ENCODE measurements at places on chromosomes 2 and 18.

DNA sequence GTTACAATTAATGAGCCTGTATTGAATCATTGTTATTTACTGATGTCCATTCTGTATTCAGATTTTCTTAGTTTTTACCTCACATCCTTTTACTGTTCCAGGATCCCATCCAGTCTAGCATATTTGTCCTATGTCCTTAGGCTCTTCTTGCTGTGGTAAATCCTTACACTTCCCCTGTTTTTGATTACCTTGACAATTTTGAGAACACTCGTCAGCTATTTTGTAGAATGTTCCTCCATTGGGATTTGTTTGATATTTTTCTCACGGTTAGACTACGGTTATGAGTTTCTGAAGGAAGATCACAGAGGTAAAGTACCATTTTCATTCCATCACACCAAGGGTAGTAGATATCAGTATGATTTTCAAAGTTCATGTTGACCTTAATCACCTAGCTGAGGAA lies 202.3 kb downstream of the AKAIN1 start:
- no peak for DNase-seq

DNA sequence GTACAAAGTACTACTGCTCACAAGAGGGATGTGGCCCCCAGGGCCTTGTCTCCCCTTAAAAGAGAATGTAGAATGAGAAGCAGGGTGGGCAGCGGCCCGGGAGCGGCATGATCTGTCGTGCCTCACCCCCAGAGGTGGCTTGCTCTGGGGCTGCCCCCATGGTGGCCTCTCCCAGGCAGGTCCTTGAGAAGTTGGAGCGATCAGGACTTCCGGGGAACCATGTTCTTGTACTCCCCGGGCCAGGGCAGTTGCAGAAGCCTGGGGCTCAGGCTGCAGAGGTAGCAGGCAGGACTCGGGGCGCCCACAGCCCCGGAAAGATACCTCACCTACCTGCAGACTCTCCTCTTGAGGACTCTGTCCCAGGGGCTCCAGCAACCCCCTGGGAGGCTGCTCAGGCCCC lies 62.6 kb downstream of the CYP26B1 start:
- DNase-seq, result no peak

DNA sequence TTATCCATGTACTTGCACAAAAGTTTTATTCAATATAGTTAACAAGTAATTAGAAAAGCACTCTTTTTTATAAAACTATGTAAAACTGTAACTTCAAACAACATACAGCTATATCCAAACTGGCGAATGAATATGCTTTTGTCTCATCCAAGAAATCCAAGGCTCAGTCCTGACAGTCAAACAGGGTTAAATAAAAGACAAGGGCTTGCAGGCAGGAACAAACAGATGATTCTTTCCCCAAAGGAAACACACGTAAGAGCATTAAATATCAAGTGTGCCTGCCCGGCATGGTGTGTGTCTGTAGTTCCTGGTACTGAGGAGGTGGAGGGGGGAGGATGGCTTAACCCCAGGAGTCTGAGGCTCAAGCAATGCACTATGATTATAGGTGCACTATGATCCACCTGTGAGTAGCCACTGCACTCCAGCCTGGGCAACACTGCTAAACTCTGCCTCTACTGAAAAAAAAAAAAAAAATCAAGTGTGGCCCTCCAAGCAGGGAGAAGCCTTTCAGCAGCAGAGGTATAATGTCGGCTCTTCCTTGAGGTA lies 171.3 kb downstream of the DLGAP1 start:
- no peak for DNase-seq

GRCh38 chr18:50315100-50315871 lies 27.8 kb upstream of the CXXC1 start:
- DNase-seq, result no peak

GRCh38 chr2:14843507-14844204 lies 211.1 kb downstream of the LRATD1 start:
- DNase-seq, result no peak

DNA sequence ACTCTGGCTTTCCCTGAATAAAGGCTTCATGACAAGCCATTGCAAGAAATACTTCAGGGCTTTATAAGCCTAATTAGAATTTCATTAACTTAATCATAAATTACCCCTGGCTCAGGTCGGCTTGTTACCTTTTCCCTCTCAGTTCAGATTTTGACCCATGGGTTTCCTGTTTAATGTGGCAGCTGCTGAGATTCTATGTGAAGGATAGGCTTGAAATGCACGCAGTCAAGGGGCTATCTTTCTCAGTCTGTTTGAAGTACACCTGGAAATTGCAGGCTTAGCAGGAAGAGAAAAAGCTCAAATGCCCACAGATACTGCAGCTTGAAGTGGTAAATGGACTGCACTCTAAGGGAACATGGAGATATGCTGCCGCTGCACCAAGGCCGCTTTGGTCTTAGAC lies 49.4 kb downstream of the CAVIN2 start:
- no peak for DNase-seq

GRCh38 chr2:165811592-165812370 lies 17.7 kb upstream of the GALNT3 start:
- DNase-seq, result no peak

DNA sequence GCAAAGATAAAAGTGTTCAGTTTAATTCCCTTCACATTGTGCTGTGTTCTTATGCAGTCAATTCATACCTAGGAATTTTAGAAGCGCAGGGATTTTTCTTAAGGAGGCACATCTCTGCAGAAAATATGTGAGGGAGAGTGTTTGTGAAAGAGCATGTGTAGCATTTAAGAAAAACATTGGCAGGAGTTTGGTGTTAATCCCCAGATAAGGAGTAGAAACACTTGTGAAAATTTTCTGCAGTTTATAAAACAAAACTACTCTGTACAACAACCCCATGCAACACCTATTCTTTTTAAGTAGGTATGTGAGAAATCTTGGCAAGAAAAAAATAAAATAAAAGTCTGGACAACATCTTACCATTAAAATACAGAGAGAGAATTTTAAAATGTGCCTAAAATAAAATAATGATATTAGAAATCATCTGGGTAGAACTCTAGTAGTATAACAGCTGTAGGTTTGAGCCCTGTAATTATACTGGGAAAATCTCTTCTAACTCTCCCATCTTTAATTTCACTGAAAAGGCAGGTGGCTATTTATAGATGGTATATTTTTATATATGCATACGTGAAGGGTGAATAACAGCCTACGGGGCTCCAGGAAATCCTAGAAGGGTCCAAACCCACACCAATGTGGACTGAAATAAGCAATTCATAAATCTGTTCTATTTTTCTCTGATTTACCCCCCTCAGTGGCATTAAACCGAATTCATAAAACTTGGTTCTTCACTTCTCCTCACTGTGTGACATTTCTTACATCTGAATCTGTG lies 6.6 kb downstream of the FZD7 start:
- no peak for DNase-seq

DNA sequence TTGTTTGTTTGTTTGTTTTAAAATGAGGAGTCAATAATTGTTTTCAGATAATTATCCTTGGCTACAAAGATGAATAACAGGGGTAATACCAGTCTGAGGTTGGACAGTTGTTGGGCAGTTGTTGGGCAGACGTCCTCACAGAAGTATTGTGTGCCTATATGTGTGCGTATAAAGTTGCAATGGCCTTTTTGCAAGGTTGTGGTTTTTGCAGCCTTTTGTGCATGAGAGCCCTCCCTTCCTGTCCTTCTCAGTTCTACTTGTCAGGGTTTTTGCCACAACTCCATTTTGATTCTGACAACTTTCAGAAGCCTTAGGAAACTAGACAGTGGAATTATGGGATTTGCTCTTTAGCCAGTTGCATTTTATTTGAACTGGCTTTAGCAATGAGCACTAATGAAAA lies 6.0 kb upstream of the STK39 start:
- no peak for DNase-seq

DNA sequence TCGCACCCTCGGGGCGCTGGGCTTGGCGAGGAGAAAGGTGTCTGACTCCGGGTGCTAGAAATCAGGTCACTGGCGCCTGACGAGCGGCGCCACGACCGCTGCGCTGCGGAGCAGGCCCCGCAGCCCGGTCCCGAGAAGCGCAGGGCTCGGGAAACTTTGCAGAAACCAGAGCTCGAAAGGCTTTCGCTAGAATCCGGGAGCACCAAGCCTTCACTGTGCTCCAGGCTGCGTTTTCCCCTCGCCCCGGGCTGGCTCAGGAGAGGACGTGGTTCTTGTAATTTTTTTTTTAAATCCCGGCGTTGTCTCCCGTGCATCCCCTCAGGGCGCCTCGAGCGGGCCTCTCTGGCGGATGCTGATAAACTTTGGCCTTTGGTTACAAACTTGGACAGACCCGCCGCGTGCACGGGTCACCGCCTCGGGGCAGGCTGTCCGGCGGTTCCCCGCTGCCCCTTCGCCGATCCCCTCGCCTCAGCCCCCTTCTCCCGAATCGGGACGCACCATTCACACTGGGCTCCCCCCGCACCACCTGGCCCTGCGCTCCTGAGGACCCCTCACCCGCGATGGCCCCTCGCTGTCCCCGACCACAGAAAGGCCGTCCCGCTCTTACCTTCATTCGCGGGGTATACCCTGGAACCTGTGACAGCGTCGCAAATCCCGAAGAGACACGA lies 419 bp downstream of the EPHA4 start:
- DNase-seq, result peak; percentile 45

GRCh38 chr18:11553098-11553940 lies 56.1 kb upstream of the SLC35G4 start:
- no peak for DNase-seq

GRCh38 chr2:168315331-168316072 lies 68.1 kb upstream of the STK39 start:
- no peak for DNase-seq

GRCh38 chr2:19120941-19121750 lies 237.3 kb downstream of the OSR1 start:
- no peak for DNase-seq

DNA sequence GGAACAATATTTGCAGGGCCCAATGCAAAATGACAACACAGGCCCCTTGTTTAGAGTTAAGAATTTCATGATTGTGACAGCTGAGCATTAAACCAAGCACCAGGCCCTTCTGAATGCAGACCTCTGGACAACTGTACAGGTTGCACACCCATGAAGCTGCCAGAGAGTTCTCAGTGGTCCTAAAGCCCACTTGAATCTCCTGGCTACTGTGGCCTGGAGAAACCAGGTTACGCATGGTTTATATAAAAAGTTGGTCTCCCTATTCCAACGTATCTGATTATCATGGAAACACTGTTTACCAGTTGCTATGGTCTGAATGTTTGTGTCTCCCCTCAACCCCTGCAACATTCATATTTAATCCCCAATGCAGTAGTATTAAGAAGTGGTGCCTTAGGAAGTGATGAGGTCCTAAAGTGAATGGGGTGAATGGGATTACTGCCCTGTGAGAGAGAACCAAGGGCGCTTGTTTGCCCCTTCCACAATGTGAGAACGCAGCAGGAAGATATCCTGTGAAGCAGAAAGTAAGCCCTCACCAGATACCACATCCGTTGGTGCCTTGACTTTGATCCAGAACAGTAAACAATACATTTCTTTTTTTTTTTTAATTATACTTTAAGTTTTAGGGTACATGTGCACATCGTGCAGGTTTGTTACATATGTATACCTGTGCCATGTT lies 48.0 kb upstream of the ANXA4 start:
- no peak for DNase-seq

GRCh38 chr2:9998916-9999654 lies 44.3 kb upstream of the KLF11 start:
- DNase-seq, result no peak

GRCh38 chr2:239353692-239354091 lies 47.1 kb downstream of the HDAC4 start:
- no peak for DNase-seq

DNA sequence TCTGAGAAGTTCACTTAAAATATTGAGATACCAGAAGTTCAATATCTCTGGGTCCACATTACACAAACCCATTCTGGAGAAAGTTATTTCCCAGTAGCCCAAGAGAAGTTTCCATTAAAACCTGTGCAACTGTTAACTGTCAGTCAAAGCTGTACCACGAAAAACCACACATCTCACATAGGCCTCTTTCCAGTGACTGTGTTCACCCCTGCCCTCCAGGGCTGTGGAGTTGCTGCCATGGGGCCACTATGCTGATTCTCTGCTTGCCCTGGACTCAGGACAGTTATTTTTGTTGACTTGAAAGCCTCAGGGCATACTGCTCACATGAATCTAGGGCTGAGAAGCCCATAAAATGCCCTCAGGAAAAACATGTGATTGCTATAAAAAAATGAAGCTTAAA lies 153.8 kb downstream of the PIEZO2 start:
- DNase-seq, result no peak

GRCh38 chr2:20580690-20581437 lies 70.0 kb downstream of the HS1BP3 start:
- DNase-seq, result no peak

- no peak for DNase-seq
Measured at GRCh38 chr18:75502286-75502685, 74.8 kb upstream of the SMIM21 start.

DNA sequence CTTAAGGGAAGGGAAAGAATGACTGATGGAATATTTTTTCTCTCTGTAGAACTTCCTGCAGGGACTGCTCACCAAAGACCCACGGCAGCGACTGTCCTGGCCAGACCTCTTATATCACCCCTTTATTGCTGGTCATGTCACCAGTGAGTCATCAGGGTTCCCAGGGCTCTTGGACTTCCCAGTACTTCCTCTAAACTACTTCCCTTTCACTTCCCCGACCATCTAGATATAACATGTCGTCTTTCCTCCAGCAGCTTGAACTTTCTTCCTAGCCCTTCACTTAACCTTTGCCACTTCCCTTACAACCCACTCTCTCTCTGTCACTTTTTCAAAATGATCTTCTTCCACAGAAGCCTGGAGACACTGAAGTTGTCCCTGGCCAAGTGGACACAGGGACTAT lies 7.2 kb downstream of the STK36 start:
- DNase-seq, result no peak

- no peak for DNase-seq
Measured at GRCh38 chr2:178997067-178997466, 52.9 kb downstream of the CCDC141 start.

DNA sequence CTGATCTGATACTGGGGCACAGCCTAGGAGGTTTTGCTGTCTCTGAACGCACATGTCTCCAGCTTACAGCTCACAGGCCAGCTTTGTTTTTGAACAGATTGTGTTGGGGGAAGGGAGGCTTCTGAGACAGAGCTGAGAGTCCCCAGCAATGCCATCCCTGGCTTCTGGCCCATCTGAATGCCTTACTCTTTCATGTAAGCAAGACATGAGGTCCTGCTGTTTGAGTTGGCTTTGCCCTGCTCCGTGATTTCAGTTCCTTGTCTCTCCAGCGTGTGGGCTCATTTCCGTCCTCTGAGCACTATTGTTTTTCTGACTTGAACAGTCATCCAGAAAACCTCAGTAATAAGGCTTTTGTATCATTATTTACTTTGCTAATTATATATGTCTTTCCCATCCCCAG lies 194.9 kb upstream of the TNP1 start:
- DNase-seq, result no peak

DNA sequence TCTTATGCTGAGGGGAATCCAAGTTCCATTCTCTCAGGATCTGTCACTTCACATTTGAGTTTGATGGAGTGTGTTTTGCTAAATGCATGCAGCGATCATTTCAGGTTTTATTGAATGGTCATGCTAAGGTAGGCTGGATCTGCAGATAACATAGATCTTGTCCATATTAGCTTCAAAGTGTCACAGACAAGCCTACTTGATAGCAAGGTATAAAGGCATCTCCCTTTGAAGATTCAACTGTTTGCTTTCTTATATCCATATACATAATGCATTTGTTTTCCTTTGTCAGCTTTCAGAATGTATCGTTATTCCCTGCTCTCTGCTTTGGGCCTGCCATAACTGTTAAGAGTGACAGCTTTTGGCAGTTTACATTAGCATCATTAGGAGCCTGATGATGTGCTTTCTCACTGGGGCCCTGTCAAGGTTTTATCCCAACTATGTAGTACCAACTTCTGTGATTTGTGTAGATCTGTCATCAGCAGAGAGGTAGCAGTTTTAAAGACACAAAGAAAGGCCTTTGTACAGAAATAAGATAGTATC lies 604.3 kb upstream of the CDH7 start:
- no peak for DNase-seq

- DNase-seq, result no peak
Measured at GRCh38 chr2:80335411-80335810, 30.9 kb upstream of the LRRTM1 start.

All from activated naive CD8-positive, alpha-beta T cell treated with anti-CD3 and anti-CD28 coated beads, Interleukin-2, amount 10 ng/mL, durations not matched to agents 7 days and 5 days (primary cell).